ENCODE measurements at places on chromosomes 4 and X.

DNA sequence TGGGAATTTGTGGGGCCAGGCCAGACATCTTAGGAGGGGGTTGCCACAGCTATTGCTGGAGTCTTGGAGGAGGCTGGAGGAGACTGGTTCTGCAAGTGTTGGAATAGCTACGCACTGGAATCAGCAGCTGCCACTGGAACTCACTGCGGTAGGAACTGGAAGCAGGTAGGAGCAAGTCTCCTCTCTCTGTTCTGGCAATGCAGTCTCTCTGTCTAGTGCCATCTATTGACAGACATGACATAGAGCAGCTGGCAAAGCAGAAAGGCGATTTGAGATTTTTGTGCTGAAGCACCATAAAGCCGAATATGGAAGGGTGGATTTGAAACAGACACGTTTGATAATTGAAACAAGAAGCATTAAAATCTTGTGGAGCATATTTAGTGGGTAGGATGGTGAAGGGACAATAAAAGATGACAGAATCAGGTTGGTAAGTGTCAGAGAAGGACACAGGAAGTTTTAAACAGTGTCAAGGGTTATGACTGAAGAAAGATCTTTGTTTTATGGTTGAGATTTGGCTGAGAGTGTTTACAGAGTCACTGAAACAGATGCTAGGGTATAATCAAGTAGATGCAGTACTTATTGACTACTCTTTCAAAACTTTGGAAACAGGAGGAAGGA is 23.5 kb upstream of the SYNPO2 start:
- DNase-seq, result no peak

DNA sequence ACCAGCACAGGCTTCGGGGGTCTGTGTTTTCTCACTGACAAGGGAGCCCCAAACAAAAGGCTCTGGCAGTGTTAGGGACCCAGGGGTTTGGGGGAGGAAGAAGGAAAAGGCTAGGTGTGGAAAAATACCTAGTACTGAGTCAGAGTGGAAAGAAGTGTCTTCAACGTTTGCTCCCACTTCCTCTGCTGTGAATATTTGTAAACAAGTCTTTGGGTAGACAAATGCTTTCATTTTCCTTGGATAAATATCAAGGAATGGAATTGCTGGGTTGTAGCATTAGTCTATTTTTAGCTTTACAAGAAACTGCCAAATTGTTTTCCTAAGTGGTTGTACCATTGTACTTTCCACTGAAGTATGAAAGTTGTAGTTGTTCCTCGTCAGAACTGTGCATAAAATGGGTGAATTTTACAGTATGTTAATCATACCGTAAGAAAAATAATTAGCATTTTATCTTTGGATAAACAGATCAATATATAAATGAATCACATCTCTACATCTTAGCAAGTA is 17.4 kb downstream of the COL4A5 start:
- no peak for DNase-seq

DNA sequence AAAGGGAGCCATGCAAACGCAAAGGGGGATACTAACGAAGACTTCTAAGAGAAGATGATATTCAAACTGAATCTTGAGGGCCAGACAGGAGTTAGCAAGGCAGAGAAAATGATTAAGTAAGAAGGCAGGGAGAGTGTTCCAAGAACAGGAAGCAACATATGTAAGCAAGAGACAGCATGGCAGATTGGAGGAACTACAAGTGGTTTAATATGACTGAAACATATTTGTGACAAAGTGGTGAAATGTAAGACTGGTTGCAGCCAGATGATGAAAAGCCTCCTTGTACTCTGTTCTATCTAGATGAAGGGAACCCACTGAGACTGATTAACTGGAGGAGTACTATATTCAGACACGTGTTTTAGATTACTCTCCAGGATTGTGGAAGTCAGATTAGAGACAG is 116.6 kb upstream of the DIAPH2 start:
- DNase-seq, result no peak

DNA sequence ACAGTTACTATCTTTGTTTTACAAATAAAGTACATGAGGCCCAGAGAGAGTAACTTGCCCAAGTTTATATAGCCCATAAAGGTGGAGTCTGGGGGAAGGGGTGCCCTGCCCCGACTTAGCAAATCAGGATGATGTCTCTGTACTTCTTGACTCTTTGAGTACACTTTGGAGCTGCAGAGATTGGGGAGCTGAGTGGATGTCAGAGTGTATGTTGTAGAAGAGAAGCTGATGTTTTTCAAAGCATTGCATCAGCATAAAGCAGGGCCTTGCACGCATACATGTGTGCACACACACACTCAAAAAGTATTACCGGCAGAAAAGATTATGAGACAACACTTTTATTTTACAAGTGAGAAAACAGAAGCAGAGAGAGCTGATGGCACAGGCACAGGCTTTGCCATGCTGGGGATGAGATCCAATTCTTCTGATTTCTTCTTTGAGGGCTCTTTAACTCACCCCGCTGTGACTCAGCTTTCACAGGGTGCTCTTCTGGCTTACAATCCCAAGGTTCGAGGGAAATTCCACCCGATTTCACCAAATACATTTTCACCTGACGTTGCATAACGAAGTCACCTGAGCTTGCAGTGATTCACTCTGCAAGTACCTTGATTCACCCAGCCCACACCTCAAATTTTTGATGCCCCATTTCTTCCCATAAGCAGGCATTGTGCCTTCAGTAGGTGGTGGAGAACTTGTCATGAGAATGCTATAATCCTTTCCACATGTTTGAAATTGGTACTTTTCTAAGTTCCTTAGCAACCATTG is 292.8 kb upstream of the BOD1L1 start:
- DNase-seq, result no peak

GRCh38 chrX:49876750-49877149 is 2.5 kb upstream of the USP27X start:
- DNase-seq, result no peak
